Cardiac fibroblast (primary cell): ENCODE measurements at places on chromosomes 16 and 17.
A peak's percentile ranks its signal among the peaks of the same experiment; 100 is the strongest.

GRCh38 chr17:5800131-5800530, 215.8 kb upstream of the NLRP1 start:
- no peak for DNase-seq

GRCh38 chr17:181245-182049, at the start of gene DOC2B:
Gene DOC2B (minus strand): TSS chr17:181650. CDS start chr17:181479, 171 bp downstream.
- peak; percentile 26 for DNase-seq

GRCh38 chr17:20934288-20934687, 108.5 kb downstream of the USP22 start:
- peak; percentile 26 for DNase-seq

DNA sequence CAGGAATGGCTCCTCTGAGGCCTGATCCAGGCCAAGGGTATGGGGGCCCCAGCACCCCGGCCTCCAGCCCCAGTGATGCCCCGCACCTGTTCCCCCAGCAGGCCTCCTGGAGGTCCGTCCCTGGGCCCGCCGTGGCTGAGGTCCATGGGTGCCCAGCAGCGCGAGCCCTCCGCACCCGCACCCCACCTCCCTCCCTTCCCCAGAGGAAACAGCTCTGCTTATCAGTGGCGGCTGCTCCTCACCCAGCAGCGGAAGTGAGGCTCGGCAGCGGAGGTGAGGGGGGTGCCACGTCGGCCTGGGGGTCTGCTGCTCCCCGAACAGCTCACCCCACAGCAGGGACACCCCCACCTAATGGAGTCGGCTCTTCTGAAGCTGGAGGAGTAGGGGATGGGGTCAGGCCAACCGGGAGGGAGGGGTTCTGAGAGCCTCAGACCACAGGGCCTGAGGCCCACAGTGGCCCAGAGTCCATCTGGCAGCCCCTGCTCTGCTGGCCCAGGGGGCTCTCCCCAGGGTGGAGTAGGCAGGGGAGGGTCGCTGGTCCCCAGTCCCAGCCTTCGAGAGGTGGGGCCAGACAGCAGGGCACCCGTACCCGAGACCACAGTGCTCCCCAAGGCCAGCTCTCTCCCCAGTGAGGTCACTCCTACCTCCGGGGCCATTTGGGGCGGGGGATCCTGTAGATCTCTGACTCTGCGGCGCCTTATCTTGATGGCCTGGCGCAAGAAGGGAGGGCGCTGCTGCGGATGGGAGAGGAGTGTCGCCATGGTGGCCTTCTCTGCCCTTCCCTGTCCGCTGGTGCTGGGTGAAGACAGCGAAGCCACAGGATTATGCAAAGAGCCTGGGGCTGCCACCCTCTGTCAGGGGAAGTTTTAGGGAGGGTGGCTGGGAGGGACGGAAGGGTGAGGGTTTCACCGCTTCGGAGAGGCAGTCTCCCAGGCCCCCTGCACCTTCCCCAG, at the start of gene UNC13D:
TSS of gene UNC13D (minus strand) at position 828 of the 953 bp plus-strand sequence. CDS start at position 761, 67 bp downstream.
- no peak for DNase-seq

- peak; percentile 5 for DNase-seq
Measured at GRCh38 chr16:82260212-82260795, 90.3 kb upstream of the MPHOSPH6 start.

DNA sequence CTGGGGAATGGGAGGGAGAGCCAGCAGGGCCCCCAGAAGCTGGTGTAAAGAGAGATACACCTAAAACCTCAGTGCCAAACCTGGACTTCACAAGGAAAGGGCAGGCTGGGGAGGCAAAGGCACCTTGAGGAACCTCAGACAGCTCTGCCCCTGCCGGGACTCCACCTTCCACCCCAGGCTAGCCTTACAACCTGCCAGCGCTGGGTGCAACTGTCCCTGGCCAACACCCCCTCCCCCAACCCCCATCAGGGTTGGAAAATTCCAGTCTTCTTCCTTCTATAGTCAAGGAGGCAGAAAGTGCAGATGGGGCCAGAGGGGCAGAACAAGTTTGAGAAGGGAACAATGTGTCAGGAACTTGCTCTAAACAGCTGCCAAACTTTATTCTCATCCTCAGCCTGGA, 2.2 kb downstream of the YBX2 start:
- no peak for DNase-seq
